ENCODE measurements at places on chromosomes 5 and 9. TPM values are rescaled to one million over a fixed set of nuclear protein-coding genes. Genes with fewer than 3 reads are reported as not detected.

- DNase-seq, result no peak
These were observed 154.1 kb downstream of the NTRK2 start for GRCh38 chr9:84823421-84824271.

Gene PRR16
- 68.6 TPM for total RNA-seq

- no peak for DNase-seq
These were observed 395.7 kb upstream of the SEMA6A start for GRCh38 chr5:116970318-116970717.

GRCh38 chr5:74019923-74020322 is 393.9 kb downstream of the ARHGEF28 start:
- no peak for DNase-seq

GRCh38 chr5:68265347-68265746 is 49.8 kb downstream of the PIK3R1 start:
- DNase-seq, result no peak

DNA sequence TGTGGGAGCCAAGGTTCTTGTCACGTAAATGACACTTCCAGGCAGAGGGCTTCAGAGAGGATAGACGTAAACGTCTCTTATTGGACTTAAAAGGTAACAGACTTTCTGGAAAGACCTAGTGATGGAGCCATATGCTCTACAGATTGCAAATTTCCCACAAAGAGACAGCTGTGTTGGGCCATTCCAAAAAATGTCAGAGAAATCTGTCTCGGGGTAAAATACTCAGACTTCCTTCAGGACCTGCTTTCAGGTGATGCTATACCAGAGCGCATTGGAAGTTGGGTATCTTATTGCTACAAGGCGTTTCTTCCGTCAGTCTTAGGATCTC is 29.2 kb downstream of the PROP1 start:
- DNase-seq, result no peak

DNA sequence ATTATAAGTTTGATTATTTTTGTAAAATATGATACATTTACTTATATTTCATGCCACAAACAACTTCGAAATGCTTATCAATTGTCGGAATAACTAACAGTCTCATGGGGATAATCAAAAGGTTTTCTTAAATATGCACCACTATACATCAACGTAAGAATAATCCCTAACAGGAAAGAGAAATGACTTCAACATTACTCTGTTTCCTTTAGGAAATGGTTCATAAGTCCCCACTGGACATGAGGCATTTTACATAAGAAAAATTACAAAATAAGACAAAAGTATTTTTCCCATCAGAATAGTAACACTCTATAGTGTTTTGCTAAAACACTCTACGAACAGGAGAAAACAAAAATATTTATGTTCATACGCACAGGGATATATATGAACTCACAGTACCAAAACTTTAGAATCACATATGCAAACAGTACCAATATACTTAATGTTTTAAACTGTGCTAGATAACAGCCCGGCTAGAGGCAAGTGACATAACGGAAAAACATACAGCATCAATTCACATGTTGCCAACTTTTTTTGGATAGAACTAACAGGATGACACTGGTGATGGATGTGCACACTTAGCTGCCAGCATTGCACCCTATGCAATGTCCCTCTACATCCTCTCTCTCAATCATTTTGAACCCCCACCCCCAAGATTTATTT is 120.5 kb downstream of the NFIB start:
- no peak for DNase-seq

DNA sequence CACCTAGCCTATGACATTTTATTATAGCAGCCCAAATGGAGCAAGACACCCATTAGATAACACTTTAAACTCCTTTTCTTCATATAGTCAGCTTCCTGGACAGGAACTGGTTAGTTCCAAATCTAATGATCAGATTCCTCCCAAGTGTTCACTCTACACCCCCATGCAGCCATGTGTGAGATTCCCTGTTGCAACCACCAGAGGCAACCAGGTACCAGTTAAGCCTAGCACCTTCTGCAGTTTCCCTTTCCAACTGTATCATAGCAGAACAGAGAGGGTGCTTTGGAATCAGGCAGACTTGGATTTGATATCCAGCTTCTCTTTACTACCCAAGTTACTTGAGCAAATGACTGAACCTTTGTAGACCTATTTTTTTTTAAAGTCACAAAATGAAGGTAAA is 296.6 kb upstream of the PCSK5 start:
- DNase-seq, result no peak

- DNase-seq, result no peak
These were observed 51.7 kb downstream of the GPBP1 start for GRCh38 chr5:57225553-57225952.

GRCh38 chr9:87529671-87530070 is 32.0 kb downstream of the DAPK1 start:
- DNase-seq, result no peak

Gene ALG2
- 37.1 TPM for total RNA-seq

GRCh38 chr9:14096258-14096922 is 217.6 kb downstream of the NFIB start:
- DNase-seq, result no peak

Gene ADAMTS12
- 48.4 TPM for total RNA-seq

Gene EQTN
- not detected for total RNA-seq

- DNase-seq, result no peak
These were observed 7.7 kb downstream of the AOPEP start for GRCh38 chr9:94734054-94734754.

Gene EFNA5
- total RNA-seq, result not detected

GRCh38 chr5:40991168-40991980 is 79.8 kb downstream of the MROH2B start:
- DNase-seq, result peak; percentile 3

GRCh38 chr9:112118009-112118408 is 57.1 kb downstream of the SUSD1 start:
- DNase-seq, result no peak

DNA sequence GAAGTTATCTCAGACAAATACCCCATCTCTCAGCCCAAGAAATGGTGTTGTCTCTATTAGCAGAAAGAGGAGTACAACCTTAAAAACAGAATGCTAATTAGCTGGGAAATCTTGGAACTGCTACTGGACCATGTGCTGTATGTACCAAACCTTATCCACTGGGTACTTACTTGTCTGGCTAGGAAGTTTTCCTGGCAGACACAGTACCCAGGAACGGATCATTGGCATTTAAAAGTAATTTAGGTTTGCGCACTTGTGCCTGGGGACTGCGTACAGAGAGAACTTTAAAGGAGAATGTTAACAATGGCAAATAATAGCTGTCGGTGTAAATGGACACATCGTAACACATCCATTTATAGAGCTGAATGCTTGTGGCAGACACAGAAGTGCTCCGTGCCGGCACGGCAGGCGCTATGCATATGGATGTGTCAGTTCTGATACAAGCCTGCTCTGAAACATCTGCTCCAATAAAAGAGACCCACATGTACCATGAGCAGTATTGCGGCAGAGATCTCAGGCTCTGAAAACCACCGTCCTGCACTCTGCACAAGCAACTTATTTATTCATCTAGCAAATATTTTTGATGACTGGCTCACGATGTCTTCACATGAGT is 290.6 kb upstream of the PANK3 start:
- DNase-seq, result no peak

Gene ARHGEF39
- 2.6 TPM for total RNA-seq

- DNase-seq, result no peak
These were observed 148.6 kb upstream of the PHYKPL start for GRCh38 chr5:178381206-178381605.

Gene IFNA2
- total RNA-seq, result not detected

DNA sequence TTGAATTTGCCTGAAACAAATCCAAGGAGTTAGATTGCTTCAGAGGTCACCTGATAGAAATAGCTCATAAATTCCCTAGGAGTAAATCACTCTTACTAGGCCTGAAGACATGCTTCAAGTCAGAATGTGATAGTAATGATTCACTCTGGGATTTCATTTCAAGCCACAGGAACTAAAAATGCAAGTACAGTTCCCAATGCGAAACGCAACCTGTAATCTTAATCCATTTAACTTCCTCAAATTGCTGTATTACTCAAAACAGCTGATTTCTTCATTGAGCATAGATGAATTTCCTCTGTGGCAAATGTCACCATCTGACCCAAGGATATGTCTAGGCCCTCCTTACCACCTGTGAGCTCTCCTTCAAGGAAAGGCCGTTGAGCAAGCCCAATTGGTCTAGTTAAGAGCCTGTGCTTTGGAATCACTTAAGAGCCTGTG is 32.1 kb upstream of the IL6ST start:
- peak; percentile 91 for DNase-seq

- no peak for DNase-seq
These were observed 113.9 kb downstream of the FGF1 start for GRCh38 chr5:142572006-142572405.

DNA sequence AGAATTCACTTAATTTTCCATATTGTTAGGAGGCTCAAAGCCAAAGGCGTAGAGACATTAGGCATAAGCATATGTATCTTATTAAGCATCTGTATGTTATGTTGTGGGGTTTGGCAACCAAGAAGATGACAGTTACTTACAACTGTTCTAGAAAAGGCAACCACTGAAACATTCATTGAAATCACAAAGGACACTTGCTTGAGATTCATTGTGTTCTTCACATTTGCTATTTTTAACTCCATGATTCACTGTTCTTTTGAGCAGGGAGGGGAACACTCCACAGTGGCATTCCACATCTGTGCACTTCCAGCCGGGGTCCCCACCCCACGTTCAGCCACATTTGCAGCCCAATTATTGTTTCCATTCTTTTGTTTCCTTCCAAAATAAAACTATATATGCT is 107.1 kb downstream of the PALM2AKAP2 start:
- peak; percentile 69 for DNase-seq

DNA sequence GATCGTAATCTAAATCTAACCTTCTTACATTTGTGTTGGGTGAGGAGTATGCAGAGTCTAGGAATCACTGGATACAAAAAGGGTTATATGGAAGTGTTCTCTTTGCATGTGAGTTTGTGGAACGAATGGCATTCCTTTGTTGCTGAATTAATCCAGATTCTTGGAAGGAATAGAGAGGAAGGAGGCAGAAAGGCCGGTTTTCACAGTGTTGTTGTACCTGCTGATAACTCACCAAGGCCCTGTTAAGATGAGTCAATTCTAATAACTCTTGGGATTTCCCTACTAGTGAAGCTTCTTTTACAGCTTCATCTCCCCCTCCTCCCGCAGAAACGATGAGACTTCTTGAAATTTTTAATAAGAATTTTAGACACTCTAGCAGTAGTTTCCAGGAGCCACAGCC is 84.0 kb downstream of the ZSWIM6 start:
- no peak for DNase-seq

DNA sequence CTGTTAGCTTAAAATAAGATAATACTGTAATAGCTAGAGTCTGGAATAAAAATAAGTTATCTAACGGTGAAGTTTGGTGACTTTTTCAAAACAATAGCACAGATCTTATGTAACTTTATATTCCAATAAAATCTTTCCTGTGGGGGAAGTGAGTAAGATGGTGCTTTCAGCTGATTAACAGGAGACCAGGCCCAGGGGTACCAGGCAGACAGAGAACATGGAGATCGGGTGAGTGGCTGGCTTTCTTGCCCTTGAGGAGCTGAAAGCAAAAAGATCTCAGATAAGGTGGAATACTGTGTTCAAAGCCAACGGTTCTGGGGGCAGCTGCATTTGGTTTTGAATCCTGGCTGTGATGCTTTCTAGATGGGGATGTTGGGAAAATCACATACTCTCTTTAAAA is 61.3 kb downstream of the MAT2B start:
- DNase-seq, result no peak

- no peak for DNase-seq
These were observed 286.7 kb downstream of the TLE4 start for GRCh38 chr9:79858508-79858907.

DNA sequence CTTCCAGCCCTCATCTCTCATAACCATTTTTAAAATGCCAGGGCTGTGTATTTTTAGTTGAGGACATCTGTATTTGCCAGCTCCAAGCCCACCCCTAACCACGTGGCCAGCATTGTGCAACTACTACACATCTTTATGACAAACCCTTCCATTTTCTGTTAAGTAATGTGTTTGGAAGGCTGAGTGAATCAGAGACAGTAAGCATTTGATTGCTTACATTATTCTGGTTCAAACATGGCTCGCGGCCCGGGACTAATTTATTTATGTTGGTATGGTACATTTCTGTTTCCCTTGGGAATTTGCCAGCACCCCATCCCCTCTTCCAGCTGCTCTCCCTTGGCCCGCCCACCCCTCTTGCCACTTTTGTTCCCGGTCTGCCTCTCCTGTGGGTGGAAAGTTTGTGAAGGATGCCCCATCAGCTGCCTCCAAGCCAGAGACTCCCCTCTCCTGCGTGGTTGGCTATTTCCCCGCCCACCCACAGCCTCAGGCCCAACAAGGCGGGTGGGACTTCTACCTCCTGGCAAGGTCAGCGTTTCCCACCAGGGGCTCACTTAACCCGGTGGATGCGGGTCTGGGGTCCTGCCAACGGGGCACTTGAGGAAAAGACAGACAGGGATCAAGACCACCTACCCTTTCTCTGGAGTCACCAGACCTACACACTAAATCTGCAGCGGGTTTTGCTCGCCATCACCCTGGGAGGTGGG is 162.2 kb downstream of the HSD17B3 start:
- DNase-seq, result peak; percentile 63

DNA sequence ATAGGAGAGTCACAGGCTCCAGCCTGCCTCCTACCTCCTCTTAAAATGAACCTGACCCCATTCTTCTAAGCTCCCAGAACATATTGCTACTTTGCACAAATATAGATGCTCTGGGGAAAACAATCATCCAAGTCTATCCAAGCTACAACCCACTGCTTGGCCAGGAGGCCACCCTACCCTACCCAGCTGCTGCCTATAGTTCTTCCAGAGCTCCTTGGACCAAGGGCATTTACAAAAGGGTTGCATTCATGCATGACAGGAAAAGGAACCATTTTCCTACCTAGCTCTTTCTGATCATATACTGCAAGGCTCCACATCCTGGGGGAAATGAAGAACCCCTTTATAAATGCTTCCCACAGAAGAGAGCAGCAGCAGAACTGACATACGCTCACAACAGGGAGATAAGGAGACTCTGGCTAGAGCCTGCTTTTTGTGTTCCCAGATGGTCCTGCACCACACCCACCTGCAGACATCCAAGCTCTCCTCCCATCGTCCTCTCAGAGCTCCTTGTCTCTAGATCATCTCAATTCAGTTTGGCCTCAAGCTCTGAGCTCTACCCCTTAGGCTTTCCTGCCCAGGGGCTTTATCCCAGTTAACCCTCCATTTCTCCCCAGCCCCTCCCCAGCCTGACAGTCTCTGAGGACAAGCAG is 185.5 kb downstream of the SPOCK1 start:
- DNase-seq, result no peak

DNA sequence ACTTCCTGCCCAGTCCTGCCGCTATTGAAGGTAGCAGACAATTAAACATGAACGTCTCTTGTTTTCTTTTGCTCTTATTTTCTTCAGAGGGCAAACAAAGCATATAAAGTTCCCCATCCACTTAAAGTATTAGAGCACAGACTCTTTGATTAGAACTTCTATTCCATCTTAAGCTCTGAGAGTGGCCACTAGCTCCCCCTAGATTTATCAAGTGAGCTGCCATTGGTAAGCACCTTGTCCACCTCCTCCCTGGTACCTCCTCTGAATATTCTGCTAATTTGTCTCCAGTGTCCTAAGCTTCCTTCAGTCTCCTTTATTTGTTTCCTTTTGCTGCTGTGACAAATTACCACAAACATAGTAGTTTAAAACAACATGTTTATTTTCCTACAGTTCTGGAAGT is 264.3 kb upstream of the KCNN2 start:
- DNase-seq, result no peak

Data from HFFc6 (cell line).